T1000 (cell line): ENCODE measurements at places on chromosomes 1 and 21.

DNA sequence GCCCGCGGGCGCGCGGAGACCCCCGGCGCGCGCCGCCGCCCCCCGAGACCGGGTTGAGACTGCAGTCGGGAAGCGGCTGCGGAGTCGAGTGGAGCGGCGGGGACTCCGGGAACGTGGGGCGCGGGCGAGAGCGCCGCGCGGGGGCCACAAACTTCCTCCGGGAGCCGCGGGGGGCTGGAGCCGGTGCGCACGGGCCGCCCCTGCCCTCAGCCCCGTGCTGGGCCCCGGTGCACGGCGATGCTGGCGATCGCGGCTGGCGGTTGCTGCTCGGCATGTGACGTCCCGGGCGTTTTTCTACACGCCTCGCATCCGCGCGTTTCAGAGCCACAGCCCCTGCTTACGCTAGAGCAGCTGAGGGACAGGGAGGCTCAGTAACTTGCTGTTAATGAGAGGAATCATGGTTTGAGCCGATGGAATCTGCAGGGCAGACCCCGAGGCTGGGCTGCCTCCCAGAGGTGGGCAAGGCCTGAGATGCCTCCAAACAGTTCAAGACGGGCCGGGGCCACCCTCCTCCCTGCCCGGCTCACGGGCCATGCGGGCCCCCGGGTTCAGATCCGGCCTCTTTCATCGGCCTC, 520 bp downstream of the TMEM201 start:
- no peak for DNase-seq

- no peak for DNase-seq
Measured at GRCh38 chr1:89910780-89911179, 84.1 kb upstream of the ZNF326 start.

- no peak for DNase-seq
Measured at GRCh38 chr1:19768353-19769210, 31.1 kb downstream of the TMCO4 start.

DNA sequence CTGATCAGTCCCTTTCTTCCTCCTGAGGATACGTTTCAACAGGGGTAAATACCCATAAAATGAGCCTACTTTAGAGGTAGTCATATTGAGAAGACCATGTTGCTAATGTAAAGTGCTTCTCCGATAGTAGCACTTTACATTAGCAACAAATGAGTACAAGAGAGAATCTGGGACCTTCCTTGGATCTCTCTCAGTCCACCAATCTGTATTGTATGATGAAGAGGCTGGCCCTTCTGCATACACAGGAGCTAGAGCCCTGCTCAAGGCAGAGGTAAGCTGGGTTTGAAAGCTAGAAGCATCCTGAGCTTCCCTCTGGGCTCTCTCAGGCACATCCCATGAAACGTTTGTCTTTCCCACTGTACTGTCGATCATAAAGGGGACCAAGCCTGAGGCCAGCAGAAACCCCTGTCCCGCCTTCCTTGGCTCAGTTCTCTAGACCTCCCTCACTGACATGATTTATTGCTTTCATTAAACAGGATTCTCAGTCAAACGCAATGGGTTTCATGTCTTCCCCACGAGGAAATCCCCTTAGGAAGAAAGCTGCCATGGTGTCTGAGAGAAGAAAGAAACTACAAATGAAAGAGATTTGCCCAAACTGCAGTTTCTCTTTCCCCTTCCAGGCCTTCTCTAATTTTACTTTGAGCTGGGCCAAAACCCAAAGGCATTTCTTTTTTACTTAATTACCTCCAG, 62.8 kb upstream of the BCAR3 start:
- no peak for DNase-seq

DNA sequence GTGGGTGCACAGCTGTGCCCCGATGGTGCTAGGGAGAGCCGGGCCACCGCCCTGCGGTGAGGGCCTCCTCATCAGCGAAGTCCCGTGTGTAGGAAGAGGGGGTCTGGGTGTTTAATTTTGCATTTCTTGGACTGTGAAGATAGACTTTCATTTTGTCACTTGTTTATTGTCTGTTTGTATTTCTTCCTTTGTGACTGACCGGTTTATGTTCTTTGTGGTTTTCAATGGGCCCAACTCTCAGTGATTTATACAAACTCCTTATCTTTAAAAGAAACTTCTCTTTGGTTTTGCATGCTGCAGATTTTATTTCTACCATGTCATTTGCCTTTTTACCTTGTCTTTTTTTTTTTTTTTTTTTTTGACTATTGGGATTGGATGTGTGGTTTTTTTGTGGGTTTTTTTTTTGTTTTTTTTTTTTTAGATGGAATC, 65.1 kb downstream of the COL18A1 start:
- DNase-seq, result no peak

DNA sequence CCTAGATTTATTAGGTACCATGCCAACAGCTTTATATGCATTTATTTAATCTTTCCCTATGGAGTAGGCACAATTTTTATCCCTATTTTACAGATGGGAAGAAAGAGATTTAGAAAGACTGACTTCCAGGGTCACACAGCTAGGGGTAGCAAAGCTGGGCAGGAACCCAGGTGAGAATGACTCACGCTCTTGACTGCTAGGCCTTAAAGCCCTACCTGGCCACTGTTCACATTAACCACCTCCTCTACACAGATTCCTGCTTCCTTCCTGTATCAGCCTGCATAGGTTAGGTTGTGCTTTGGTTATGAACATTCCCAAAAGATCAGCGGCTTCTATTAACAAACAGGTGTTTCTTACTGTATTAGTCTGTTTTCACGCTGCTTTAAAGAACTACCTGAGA, 53.2 kb downstream of the DNAJC6 start:
- no peak for DNase-seq

GRCh38 chr1:2496087-2496622, 20.1 kb downstream of the PLCH2 start:
- DNase-seq, result no peak

DNA sequence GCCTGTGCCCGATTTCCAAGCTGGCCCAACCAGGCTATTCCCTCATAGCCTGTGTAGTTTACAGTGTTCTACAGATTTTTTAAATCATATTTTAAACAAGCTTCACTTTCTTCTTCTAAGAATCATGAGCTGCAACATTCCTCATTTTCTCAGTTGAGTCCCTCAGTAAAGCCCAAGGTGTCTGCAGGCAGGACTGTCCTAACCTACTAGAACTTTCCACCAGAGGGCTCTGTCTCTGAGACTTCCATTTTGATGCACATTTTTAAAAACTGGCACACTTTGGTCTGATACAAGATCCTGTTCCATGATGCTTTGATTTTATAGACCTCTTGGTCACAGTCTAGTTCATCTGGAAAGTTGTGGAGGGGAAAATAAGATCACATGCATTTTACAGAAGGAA, 21.6 kb upstream of the SLAMF6 start:
- DNase-seq, result no peak

GRCh38 chr1:172089768-172090510, 248.6 kb downstream of the DNM3 start:
- DNase-seq, result no peak

- peak; percentile 41 for DNase-seq
Measured at GRCh38 chr1:167533851-167534300, 15.5 kb upstream of the CD247 start.

DNA sequence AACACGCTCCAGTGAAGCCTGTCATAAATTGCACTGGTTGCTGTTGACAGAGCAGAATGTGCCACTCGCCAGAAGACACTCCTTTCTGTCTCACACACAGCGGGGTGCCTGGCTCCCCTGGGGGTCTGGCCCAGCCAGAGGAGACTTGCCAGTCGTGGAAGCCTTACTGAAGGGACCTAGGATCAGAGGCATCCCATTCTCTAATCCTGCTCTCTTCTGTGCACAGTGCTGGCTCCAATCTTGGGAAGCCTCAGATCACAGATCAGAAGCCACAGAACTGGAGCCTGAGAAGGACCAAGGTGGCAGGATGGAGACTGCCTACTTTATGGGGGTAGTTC, 1.4 kb downstream of the SLC9A1 start:
- DNase-seq, result no peak

GRCh38 chr1:8816264-8816663, 1.2 kb downstream of the RERE start:
- no peak for DNase-seq

GRCh38 chr1:2088458-2088857, 38.2 kb downstream of the PRKCZ start:
- no peak for DNase-seq

DNA sequence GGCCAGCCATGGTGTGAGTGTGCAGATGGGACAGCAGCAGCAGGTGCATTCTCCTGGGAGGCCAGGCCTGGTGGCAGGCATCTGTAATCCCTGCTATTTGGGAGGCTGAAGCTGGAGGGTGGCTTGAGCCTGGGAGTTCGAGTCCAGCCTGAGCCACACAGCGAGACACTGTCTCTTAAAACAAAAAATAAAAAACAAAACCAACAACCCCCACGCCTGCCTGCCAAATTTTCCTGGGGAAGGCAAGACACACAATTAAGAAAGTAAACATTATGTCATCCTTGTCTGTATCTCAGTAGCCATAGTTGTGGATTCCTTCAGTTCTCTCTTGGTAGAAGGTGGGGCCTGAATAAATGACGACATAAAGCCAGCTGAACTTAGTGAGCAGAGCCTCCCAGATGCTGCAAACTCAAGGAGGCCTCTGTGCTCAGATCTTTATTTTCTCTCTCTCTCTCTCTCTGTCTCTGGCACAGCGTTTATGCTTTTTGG, 57.6 kb upstream of the CD34 start:
- no peak for DNase-seq

- no peak for DNase-seq
Measured at GRCh38 chr1:60090655-60091054, 17.1 kb upstream of the C1orf87 start.

DNA sequence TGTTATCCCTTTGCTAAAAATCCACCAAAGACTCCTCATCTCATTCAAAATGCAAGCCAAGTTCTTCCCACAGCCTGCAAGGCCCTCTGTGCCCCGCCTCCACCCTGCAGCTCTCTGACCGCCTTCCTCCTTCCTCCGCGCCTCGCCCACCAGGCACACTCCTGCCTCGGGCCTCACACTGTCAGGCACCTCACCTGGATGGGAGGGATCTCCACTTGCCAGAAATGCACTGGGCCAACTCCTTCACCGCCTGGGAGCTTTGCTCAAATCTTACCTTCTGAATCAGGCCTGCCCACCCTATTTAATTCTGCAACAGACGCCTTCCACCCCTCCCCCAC, 26.2 kb downstream of the PGBD5 start:
- no peak for DNase-seq

DNA sequence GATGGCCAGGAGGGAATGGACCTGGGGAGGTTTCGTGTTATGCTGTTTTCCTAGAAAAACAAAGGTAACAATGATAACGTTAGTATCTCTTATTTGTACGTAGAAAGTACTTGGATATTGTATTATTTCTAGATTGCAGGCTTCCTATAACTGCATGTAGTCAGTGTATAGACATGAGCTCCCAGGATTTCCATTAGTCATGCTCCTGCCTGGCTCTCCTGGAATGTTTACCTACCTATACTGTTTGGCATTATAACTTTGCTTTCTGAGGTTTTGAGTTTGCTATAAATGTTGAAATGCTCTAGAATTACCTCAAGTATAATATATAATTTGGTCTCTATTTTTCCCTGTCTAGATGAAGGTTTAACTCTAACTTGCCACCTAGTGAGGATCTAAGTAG, 66.1 kb downstream of the TTC3 start:
- DNase-seq, result no peak

- no peak for DNase-seq
Measured at GRCh38 chr1:216758161-216758560, 34.9 kb upstream of the ESRRG start.

DNA sequence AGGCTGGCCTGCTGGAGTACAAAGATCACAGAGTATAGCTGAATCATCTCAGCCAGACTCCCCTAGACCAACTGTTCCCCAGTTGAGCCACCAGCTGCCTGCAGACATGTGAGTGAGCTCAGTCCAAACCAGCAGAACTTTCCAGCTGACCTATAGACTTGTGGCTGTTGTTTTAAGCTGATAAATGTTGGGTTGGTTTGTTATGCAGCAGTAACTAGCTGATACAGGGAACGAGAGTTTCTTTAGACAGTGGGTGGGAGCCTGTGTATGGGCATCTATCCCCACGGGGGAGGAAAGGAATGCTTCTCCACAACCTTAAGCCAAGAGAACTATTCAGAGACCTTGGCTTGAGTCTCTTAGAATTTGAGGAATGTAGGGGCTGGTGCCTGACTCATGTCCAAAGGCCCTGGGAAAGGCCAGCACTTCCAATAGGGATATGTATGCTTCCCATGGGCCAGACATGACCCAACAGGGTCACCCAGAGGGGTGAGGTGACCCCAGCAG, 30.1 kb downstream of the SLC1A7 start:
- peak; percentile 31 for DNase-seq

DNA sequence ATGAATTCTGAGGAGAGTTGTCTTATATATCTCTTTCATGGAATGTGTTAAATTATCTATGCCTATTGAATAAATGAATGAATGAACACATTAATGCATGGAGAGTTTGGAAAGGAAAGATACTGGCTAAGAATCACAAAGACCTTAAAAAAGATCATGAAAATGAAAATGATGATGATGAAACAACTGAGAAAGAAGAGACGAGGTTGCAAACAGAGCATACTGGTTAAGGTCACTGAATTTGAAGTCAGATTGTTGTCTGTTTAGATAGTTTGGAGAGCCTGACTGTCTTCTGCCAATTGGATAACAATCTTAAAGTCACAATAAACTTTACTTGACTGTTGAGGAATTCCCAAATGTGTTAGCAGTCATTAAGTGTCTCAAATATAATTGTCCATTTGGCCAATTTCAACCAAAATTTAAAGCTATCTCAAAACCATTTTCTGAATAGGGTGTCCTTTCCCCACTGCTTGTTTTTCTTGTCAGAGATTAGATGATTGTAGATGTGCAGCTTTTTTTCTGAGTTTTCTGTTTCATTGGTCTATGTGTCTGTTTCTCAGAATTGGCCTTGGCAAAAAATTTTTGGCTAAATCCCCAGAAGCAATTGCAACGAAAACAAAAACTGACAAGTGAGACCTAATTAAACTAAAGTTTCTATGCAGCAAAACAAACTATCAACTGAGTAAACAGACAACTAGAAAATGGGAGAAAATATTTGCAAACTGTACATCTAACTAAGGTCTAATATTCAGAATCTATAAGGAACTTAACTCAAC, 132.2 kb downstream of the PTGER3 start:
- no peak for DNase-seq

- DNase-seq, result no peak
Measured at GRCh38 chr1:247330548-247331171, 1.0 kb downstream of the ZNF496 start.

GRCh38 chr1:173255214-173255813, 48.2 kb upstream of the TNFSF4 start:
- no peak for DNase-seq

DNA sequence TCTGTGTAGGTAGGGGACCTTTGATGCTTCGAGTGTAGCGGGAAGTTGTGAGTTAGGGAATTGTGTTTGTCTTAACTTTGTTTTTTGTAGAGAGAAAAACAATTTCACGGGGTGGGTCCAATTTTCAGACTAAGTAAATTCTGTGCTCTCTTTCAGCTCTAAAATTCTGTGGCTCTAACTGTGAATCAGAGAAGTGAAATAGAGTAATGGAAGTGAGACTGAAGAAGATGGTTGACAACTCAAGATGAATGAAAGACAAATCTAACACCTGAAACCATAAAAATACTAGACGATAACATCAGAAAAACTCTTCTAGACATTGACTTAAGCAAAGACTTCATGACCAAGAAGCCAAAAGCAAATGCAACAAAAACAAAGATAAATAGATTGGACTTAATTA, 4.4 kb upstream of the FMO1 start:
- no peak for DNase-seq

- DNase-seq, result no peak
Measured at GRCh38 chr1:240093120-240093961, 1.7 kb downstream of the FMN2 start.
